ENCODE measurements at places on chromosomes 7 and 10.
A peak's percentile ranks its signal among the peaks of the same experiment; 100 is the strongest.

DNA sequence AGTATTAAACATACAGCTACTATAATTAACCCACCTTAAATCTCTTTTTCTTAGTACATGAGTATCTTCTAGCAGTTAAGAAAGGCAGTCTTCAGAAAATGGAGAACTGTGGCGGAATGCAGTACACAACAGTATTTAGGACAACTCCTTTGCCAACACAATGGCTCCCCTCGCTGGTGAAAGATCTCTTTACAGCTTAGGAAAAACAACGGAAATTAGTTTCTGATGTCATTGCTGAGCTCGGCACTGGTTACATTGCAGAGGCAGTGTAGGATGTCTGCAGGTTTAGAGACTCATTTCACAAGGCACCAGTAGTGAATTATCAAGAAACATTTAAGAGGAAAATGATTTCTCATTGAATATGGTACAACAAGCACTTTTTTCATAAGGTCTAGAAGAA is 43.4 kb downstream of the GLRX3 start:
- DNase-seq = no peak

- no peak for DNase-seq
These were observed 35.3 kb downstream of the CHST3 start for GRCh38 chr10:71999360-72000072.

DNA sequence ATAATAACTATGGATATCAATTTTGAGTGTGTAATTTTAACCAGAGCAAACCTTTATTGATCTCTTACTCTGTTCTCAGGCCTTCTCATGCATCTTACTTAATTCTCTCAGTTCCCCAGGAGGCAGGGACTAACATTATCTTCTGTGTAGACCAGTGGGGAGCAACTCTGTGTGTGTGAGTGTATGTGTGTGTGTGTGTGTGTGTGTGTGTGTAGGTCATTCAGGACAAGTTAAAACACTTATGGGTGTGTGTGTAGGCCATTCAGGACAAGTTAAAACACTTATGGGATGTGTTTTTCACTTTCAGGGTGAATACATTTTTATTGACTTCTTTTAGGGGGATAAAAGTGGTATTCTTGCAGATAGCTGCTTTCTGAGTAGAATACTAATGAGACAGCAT is 145.0 kb downstream of the ADAM12 start:
- DNase-seq = no peak

DNA sequence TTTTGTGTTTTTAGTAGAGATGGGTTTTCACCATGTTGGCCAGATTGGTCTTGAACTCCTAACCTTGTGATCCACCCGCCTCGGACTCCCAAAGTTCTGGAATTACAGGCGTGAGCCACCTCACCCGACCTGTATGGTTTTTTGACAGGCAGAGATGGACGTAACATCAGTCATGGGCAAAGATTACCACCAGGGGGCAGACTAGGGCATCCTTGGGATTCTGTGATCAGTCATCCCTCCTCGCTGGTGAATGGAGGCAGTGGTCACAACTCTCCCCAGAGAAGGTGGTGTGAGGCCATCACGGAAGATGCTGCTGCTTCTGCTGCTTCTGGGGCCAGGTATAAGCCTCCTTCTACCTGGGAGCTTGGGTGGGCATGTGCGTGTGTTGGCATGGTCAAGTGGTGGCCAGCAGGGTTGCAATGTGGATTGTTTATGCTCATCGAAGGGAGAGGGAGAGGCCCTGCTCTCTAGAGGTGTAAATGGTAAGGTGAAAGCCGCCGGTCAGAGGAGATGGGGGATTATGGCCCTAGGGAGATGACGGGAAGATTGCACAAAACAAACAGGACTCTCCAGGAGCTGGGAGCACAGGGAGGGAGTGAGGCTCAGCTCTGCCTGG is 122.7 kb upstream of the PRSS1 start:
- no peak for DNase-seq

DNA sequence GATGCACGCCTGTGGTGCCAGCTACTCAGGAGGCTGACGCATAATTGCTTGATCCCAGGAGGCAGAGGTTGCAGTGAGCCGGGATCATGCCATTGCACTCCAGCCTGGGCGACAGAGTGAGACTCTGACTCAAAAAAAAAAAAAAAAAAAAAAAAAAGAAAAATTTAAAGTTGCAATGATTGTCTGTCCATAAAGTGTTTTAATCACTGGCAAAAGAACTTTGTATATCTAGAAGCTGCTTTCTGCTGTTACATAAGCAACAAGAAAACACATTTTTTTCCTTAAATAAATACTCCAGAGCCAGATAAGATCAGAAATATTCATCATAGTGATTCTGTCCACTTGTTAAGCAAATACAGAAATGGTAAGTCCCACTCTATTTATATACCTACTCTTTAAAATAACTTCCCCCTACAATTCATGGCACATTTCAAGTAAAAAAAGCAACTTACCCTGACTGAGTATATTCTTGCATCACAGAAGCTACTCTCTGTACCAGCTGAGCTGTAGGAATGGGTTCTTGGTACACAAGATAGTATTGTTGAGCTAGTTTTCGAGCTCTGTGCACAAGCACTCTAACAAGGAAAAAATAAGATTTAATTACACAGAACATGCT is 7.6 kb downstream of the PSMA2 start:
- no peak for DNase-seq

DNA sequence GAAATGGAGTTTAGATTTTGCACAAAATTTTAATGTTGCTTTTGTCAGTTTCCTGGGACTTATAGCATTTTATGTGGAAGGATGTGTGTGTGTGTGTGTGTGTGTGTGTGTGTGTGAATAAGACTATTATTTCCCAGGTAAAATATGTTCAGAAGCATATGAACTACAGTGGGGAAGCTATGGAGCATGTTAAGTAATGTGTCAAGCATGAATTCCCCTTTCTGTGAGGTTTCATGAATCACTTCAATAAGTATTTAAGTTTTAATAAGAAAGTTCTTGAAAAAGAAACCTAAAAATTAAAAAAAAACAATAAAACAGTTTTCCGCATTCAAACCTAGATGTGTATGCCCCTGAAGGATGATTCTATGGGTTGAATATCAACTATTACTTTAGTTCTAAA is 693 bp downstream of the CREB5 start:
- DNase-seq = no peak

- peak; percentile 33 for DNase-seq
These were observed 96.3 kb upstream of the DDC start for GRCh38 chr7:50661345-50662040.

- DNase-seq = no peak
These were observed 325.4 kb upstream of the SEMA3C start for GRCh38 chr7:81244224-81244623.

DNA sequence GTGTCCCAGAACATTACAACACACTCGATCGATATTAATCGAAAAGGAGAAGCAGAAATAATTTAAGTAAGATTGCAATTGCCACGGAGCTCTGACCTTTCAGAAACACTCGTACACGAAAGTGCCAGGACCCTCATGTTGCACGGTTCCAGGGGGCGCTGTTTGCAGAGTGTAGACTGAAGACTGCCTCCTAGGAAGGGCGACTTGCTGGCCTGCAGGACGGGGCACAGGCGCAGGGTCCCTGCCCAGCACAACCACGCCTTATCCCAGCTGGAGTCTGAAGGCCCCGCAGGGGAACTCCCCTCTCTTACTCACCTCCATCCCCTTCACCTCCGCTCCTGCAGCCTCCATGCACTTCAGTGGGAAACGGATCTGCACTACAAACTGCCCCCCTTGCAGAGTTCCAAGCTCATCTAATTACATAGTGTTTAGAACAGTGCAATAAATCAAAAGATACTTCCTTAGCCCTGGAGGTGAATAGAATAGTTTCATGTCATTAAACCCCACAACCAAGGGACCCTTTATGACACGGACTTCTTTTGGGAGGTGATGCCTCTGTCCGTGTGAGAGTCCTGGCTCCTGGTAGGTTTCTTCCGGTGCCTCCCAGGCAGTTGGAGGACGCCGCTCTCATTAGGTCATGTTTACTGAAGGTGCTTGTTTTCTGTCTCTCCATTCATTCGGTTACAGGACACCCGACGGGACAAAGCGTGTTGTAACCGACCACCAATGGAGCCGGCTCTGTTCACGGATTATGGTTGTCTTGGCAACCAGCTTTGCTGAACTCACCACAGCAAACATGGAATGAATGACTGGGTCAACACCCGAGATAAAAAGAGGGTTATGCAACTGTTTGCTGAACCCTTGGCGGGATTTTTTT is 262.2 kb downstream of the BAMBI start:
- peak; percentile 95 for DNase-seq

DNA sequence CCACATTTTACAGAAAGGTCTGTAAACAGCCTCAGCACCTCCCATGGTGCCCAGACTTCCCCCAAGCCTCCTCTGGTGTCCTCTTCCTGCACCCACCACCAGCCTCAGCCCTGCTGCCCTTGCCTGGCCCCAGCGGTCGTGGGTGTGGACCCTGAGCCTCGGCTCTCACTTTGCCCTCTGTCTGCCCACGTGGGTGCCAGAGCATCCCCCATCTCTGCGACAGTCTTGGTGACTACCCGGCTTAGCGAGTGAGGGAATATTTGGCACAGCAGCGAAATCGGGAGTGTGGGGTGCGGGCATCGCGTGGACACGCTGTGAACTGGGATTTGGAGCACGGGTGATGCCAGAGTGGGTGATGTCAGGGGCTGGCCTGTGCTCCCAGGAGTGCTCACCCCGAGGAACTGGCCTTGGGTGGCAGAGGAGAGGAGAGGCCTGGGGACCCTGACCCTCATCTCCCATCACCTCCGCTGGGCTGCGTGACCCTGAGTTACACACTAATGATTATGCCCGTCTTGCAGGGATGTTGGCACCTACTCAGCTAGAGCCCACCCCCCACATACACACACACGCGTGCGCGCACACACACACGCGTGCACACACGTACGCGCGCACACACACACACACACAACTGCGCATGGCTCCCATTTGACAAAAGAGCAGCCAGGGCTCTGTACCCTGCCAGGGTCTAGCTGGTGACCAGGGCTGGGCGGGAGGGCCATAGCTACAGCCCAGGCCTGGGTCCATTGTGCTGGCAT is 8.7 kb downstream of the ELFN1 start:
- no peak for DNase-seq

GRCh38 chr10:43865265-43866135 is 216.8 kb upstream of the ZNF32 start:
- DNase-seq = no peak

DNA sequence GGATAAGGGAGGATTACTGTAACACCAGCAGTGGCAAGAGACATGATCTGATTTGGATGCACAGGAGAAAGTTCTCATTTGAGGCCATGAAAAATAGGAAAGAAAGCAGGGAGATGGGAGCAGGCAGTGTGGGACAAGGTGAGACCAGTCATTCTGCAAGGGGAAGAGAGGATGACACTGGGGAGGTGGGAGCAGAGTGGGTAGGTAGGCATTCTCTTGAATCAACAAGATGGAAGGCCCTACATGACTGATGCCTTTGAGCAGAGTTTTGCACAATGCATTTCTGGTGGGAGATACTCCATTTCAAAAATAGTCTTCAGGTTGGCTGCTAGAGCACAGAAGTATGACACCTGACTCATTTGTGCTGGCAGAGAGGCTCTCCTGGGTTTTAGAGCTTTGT is 10.5 kb downstream of the RPS24 start:
- no peak for DNase-seq

DNA sequence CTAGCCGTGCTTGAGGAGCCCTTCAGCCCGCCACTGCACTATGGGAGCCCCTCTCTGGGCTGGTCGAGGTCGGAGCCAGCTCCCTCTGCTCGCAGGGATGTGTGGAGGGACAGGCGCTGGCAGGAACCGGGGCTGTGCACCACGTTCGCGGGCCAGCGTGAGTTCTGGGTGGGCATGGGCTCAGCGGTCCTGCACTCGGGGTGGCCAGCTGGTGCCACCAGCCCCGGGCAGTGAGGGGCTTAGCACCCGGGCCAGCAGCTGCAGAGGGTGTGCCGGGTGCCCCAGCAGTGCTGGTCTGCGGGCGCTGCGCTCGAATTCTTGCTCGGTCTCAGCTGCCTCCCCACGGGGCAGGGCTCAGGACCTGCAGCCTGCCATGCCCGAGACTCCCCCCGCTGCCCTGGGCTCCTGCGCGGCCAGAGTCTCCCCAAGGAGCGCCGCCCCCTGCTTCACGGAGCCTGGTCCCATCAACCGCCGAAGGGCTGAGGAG is 90.8 kb upstream of the NRG3 start:
- no peak for DNase-seq

- no peak for DNase-seq
These were observed 170.2 kb downstream of the PPP1R17 start for GRCh38 chr7:31857172-31857571.
